Daoy (cell line): ENCODE measurements at places on chromosomes 16 and 17.

- DNase-seq = no peak
Measured at GRCh38 chr16:53212893-53213223, 158.1 kb downstream of the CHD9 start.

DNA sequence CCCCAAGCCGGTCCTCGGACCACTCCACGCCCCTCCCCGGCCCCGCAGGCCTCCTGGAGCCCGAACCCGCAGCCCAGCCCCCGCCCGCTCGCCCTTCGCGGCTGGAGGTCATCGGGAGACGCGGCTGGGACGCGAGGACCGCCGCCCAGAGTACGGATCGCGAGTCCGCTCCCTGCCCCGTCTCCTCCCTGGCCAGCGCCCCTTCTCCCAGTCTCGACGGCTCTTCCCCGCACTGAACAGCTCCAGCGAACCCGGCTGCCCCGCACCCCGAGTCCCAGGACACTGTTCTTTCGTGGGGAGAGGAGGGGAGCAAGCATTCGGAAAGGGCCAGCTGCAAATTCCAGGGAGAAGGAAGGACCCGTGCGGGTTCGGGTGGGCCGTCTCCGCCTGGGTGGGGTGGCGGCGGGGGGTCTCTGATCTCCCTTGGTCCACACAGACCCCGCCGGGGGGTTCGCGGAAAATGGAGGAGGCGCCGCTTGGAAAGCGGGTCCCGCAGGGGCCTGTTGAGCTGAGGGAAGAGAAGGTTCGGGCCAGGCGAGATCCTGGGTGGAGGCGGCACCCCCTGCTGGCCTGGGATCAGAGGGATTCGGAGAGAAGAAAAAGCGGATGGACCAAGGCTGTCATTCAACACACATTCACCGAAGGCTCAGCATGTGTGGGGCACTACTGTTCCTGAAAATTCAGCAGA is 632 bp upstream of the RTN4RL1 start:
- DNase-seq = peak; percentile 81

DNA sequence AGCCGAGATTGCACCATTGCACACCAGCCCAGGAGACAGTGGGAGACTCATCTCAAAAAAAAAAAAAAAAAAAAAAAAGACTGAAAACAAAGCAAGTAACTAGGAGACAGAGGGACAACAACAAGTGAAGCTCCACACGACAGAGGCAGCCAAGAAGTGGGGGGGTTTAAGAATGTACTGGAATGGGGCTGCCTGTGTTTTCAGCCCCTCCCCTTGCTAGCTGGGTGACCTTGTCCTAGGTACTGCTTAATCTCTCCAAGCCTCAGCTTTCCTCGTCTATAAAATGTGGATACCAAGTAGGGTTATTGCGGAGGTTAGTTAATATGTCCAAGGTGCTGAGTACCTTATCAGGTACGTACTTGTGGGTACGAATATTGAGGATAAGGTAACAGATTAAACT is 163.8 kb upstream of the CACNG5 start:
- no peak for DNase-seq

- no peak for DNase-seq
Measured at GRCh38 chr17:78780335-78780734, 1.7 kb downstream of the CYTH1 start.

DNA sequence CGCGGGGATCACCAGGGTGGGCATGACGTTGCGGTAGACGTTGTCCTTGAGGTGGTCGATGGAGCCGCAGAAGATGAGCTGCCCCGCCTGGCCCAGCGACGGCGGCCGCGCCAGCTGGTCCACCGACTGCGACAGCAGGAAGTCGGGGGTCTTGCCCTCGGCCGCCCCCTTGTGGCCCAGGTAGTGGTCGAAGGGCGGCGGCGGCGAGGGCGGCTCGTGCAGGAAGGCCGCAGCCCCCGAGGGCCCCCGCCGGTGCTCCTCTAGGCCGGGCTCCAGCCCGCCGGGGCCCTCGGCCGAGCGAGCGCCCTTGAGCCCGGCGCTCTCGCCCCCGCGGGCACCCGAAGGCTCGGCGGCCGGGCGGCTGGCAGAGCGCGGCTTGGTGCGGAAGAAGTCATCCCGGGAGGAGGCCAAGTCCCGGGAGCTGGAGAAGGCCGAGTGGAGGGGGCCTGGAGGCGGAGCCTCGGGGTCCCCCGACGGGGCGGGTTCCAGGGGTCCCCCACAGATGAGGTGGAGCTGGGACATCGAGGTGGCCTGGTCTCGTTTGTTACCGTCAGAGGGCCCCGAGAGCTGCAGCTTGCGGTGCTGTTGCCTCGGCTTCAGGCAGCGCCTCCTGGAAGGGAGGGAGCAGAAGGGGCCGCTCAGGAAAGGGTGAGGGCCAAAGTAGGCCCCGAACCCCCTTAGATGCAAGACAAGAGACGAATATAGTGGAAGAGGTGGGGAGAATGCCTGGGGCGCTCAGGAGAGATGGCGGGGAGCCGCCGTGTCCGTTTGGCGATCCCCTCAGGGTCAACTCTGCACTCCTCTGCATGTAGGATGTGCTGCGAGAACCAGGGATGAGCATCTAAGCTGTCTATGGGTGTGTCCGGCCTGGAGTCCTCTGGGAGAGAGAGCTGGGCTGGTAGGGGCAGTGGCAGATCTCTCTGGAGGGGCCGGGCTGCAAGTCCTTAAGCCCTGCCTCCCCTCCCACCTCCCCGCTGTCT is 8.8 kb downstream of the FAM171A2 start:
- DNase-seq = no peak

DNA sequence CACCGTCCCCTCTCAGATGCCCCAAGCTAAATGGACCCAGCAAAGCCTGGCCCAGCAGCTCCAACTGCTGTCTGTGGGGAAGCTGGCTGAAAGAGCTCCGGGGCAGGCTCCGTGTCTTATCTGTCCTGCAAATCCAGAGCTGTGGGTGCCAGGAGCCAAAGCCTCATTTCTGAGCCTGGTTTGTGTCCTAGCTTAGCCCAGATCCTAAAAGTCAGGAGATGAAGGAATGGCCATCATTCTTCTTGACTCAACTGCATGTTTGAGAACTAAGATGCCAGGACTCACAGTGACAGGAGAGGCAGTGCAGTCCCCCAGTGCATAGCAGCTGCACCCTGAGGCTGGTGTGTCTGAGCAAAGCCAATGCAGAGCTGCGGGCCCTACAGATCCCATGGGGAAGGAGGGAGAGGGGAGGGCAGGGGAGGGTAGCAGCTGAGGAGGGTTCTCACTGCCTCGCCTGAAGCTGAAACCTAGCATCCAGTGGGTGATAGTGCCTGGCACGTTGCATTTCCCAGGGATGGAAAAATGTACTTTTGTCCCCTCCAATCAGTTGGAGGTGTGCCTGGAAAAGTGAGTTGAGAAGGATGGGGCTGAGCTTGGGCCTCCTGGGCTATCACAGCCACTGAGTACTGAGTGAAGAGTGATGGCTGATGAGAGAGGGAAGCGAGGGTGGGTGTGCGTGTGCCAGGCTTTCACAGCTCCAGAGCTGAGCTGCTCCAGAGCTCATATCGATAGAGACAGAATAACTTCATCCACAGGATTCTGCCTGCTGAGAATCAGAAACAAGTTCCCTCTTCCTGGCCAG is 24.5 kb upstream of the CD300E start:
- DNase-seq = no peak

GRCh38 chr16:82796047-82796446 is 169.3 kb downstream of the CDH13 start:
- no peak for DNase-seq

- no peak for DNase-seq
Measured at GRCh38 chr17:36888236-36888951, 48.9 kb upstream of the LHX1 start.
